ENCODE measurements at places on chromosomes 1 and 21. TPM values are rescaled to one million over a fixed set of nuclear protein-coding genes. Genes with fewer than 3 reads are reported as not detected.
A peak's percentile ranks its signal among the peaks of the same experiment; 100 is the strongest.

KPRP gene
- not detected for total RNA-seq

ARHGEF11 gene
- 50.4 TPM for total RNA-seq

DNA sequence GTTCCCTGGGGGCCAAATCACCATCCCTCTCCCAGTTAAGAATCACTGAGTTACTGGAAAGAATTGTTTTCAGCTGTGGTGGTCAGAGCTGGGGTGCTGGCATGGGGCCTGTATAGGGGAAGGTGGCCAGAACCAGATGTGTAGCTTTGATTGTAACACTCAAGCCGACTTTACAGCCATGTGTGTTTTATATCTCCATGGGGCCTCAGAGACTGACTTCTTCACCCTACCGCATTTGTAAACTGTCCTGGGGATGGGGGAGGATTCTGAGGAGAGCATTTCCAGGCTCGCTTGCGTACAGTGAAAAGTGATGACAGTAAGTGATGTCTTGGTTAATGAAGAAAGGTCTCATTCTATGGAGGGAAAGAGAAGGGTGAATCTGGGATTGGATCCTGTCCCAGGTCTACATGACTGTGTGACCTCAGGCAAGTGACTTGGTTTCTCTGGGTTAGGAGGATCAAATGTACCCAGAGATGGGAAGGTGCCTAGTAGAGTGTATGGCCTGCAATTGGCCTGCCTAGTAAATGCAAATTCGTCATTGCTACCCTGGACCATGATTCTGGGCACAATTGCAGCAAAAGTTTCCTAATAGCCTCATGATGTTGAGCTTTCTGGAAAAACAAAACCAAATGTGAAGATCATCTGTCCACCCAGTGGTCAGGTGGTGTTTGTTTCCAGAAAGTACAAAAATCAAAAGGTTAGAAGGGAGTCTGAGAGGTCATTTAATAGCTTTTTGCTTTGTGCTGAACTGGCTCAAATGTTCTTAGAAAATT, 49.7 kb upstream of the RCC2 start:
- no peaks in the 10 kb centered on the region for H3K4me1 ChIP-seq
- H3K27me3 ChIP-seq: no peaks in the 10 kb centered on the region
- no peak overlapping the region for H3K4me3 ChIP-seq
- no peaks in the 10 kb centered on the region for H3K36me3 ChIP-seq
- H3K27ac ChIP-seq: peak overlapping the region; percentile 83

DNA sequence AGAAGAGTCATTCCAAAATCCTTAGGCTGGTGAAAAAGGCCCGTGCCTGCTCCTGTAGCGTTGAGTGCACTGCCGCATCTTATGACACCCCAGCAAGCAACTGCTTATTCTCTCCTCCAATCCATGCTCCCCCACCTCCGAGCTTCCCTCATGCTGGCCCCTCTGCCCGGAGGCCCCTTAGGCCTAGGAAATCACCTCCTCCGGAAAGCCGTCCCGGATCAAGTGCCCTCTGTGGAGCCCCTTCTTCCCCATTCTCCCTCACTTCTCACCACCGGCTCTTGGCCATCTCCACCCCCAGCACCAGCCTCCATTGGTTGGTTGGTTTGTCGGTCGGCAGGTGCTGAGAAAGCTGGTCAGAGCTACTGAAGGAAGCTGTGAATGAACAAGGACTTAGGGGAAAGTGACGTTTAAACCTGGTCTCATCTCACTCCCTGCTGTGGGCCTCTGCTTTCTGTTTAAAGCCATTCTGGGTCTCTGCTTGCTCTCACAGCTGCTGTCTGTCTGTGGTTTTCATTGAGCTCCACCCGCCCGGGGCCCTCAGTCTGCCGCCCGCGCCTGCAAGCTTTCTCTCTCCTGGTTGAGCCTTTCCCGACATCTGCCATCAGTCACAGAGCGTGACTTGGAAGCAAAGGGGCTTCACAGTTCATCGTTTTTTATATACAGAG, 122.2 kb downstream of the KCNN3 start:
- no peak overlapping the region for H3K27ac ChIP-seq
- H3K36me3 ChIP-seq: no peaks in the 10 kb centered on the region
- no peaks in the 10 kb centered on the region for H3K27me3 ChIP-seq
- DNase-seq: no peak

- no peaks in the 10 kb centered on the region for H3K27me3 ChIP-seq
- H3K36me3 ChIP-seq: no peaks in the 10 kb centered on the region
- H3K4me3 ChIP-seq: no peak overlapping the region
- H3K27ac ChIP-seq: no peak overlapping the region
These were observed 265 bp downstream of the CD1B start for GRCh38 chr1:158331106-158331425.

GRCh38 chr1:58497499-58497898, 49.0 kb downstream of the OMA1 start:
- H3K27ac ChIP-seq: no peak overlapping the region
- H3K27me3 ChIP-seq: no peaks in the 10 kb centered on the region
- DNase-seq: no peak
- no peaks in the 10 kb centered on the region for H3K4me1 ChIP-seq
- no peaks in the 10 kb centered on the region for H3K36me3 ChIP-seq

DNA sequence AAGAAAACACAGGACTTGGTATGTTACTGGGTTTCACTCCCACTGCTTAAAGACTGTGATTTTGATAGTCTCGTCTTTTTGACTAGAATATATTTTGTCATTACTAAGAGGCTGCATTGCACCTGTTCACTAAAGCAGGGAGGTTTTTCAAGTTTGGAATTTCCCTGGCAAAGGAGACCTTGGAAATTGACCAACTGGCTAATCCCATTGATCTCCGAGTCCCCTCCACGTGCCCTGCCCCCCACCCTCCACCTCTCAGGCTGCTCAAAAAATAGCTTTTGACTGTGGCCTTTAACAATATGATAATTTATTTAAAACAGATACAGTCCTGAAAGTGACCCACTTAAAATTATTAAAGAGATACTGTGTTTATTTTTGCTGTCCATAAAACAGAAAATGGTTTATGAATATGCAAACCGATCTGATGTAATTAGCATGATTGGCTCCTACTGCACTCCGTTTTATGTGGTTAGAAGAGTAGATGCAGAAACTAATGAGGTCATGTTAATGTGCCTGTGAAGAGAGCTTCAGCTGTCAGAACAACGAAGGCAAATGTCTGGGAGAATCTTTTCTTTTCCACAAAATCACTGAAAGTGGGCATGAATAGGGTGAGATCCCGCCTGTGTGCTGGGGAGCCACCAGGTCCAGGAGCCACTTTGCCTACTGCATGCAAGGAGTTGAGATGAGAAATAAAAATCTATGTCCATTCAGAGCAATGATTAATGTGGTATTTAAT, 361.5 kb downstream of the RRAGC start:
- no peaks in the 10 kb centered on the region for H3K36me3 ChIP-seq
- no peak overlapping the region for H3K4me3 ChIP-seq
- H3K27ac ChIP-seq: no peak overlapping the region
- H3K4me1 ChIP-seq: no peaks in the 10 kb centered on the region

GRCh38 chr1:54410359-54410758, 4.2 kb upstream of the SSBP3 start:
- no peaks in the 10 kb centered on the region for H3K36me3 ChIP-seq

GRCh38 chr1:98086796-98087441, 166.1 kb upstream of the DPYD start:
- H3K4me3 ChIP-seq: no peak overlapping the region
- H3K27ac ChIP-seq: no peak overlapping the region
- H3K4me1 ChIP-seq: no peaks in the 10 kb centered on the region
- H3K27me3 ChIP-seq: no peaks in the 10 kb centered on the region
- no peak for DNase-seq
- no peaks in the 10 kb centered on the region for H3K36me3 ChIP-seq

DNA sequence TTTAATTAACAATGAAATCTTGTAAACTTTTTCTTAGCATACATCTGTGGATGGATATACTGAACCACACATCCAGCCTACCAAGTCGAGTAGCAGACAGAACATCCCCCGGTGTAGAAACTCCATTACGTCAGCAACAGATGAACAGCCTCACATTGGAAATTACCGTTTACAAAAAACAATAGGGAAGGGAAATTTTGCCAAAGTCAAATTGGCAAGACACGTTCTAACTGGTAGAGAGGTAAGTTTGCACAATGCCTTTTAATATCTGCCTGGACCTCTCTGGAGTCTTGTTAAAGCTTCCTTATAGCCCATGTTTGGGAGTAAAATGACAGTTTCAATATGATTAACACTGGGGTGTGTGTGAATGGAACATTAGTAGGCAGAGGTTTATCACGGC, 51.4 kb downstream of the MARK1 start:
- no peaks in the 10 kb centered on the region for H3K27me3 ChIP-seq
- H3K27ac ChIP-seq: no peak overlapping the region
- no peak for DNase-seq
- no peak overlapping the region for H3K4me3 ChIP-seq
- H3K4me1 ChIP-seq: no peaks in the 10 kb centered on the region

KIF14 gene
- total RNA-seq: under 0.01 TPM

DNA sequence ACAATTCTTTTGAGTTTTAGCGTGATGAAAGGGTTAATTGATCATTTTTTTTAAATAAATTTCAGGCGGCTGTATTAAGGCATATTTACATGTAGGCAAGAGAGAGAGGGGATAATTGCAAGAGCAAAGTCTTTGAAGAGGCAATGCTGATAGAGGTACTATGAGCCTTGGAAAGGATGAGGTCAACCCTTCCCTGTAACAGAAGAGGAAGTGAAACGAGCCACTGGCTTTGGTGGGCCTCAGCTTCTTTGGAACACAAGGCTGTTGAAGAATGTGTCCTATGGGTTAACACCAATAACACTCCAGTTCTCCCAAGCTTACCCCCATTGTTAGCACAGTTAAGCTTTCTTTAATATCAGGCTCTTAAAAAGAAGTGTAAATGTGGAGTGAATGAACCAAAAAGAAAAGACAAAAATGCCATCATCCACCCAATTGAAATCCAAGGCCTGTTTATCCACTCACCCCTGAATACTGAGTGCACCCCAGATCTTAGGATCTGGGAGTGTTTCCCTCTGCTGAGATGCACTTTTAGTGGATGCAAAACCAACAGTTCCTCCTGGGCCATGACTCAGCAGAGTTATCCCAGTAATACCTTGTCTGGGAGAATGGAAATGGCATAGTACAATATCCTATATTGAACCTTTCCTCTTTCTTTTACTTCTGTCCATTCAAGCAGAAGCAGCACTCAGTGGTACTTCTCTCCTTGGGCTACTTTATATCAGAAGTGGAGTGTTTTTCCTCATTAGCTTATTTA, 216.4 kb downstream of the SLC44A5 start:
- H3K27me3 ChIP-seq: no peaks in the 10 kb centered on the region
- H3K36me3 ChIP-seq: no peaks in the 10 kb centered on the region
- no peak overlapping the region for H3K4me3 ChIP-seq
- DNase-seq: no peak
- H3K4me1 ChIP-seq: no peaks in the 10 kb centered on the region

AZIN2 gene
- total RNA-seq: 1.9 TPM

DNA sequence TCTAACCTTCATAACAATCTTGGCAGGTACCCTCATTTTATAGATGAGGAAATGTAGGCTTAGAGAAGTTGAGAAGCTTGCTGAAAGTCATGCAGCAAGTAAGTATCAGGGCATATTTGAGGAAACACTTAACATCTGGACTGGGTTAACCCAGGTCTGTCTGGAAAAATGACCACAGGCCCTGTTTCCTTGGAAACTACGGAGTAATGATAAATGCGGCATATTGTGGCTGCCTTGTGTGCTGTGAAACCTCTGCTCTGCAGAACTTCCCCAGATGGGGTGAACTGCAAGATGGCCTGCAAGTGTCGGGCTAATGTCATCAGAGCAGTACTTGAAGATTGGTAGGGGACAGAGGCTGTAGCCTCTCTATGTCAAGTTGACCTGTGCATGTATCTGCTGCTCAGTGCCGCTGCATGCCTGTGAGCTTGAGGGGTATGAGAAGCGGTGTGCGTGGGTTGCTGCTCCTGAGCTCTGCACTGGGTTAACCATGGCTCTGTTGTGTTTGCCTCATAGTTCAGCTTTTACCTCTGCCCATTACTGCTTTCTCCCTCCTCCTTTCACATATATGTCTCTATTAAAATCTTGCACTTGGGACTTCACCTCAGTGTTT, 83.1 kb downstream of the WDR3 start:
- H3K4me3 ChIP-seq: no peak overlapping the region
- H3K27ac ChIP-seq: no peak overlapping the region
- H3K27me3 ChIP-seq: no peaks in the 10 kb centered on the region
- no peaks in the 10 kb centered on the region for H3K36me3 ChIP-seq

GRCh38 chr1:44348061-44348485, 7.0 kb downstream of the ERI3 start:
- no peaks in the 10 kb centered on the region for H3K4me1 ChIP-seq
- H3K36me3 ChIP-seq: no peaks in the 10 kb centered on the region
- H3K27me3 ChIP-seq: no peaks in the 10 kb centered on the region
- H3K4me3 ChIP-seq: no peak overlapping the region

HMGCS2 gene
- 0.16 TPM for total RNA-seq

All from breast epithelium (tissue), 4 donors.